ENCODE measurements at places on chromosomes 3 and 15.

- no peak for DNase-seq
Observed at GRCh38 chr3:11826628-11827265, 19.9 kb downstream of the TAMM41 start.

- DNase-seq: no peak
Observed at GRCh38 chr15:66767240-66767659, 65.2 kb downstream of the SMAD6 start.

GRCh38 chr3:8424281-8424680 lies 77.3 kb upstream of the LMCD1 start:
- no peak for DNase-seq

DNA sequence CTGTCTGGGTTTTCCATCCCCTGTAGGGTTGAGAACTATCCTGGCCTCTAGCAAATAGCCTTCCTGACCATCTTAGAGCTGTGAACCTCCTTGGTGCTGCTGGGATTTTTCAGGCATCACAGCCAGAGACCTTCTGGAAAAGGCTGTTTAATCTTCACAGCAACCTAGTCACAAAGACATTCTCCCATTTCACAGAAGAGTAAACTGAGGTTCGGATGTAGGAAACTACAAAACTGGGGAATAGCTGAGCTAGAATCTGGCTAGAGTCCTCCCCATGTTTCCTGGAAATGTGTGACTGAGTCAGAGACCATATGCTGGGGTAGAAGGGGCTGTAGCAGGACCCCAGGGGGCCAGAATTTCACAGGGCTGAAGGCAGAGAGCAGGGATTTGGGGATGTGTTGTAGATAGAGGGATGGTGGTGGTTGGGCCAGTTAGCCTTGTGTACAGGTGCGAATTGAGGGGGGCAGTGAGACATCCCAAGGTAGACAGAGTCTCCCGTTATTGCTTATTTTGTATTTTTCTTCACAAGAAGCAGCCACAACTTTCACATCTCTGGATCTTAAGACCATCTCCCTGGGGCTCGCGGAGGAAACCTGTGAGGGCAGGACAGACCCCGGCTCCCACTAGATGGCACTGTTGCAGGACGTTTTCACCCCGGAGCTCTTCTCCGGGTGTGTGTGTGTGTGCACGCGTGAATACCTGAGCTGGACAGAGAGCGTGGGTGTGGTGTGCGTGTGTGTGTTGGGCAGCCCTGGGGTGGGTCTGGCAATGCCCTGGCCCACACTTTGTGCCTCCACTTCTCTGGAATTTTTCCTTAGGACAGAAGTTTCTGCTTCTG lies 66.9 kb upstream of the PRR23C start:
- DNase-seq: peak; percentile 46
